IMR-90 (cell line): ENCODE measurements at places on chromosomes 7 and 10. TPM values are rescaled to one million over a fixed set of nuclear protein-coding genes. Genes with fewer than 3 reads are reported as not detected.

Gene TEX47
- polyA plus RNA-seq = not detected in 2 replicates

Gene SPOCK2
- 0.02 TPM in 1 of 2 replicates, not detected in the other for polyA plus RNA-seq

Gene CYP17A1
- not detected in 2 replicates for polyA plus RNA-seq

Gene HOXA2
- polyA plus RNA-seq = 2.4 and 3.9 TPM in 2 replicates

Gene ELFN1
- 5.2 and 7.8 TPM in 2 replicates for polyA plus RNA-seq

Gene CTAGE8
- polyA plus RNA-seq = not detected in 2 replicates

Gene GIMAP2
- not detected in 2 replicates for polyA plus RNA-seq

Gene FAM237B
- not detected in 2 replicates for polyA plus RNA-seq

Gene ZMIZ2
- polyA plus RNA-seq = 22.9 and 24.0 TPM in 2 replicates

Gene ITIH5
- polyA plus RNA-seq = 0.07 TPM in 2 replicates

Gene GBX1
- polyA plus RNA-seq = not detected in 2 replicates

Gene OPALIN
- polyA plus RNA-seq = not detected in 2 replicates

Gene PRR15
- polyA plus RNA-seq = not detected in 2 replicates

Gene TMEM225B
- 0.27 and 0.32 TPM in 2 replicates for polyA plus RNA-seq

Gene FGFBP3
- polyA plus RNA-seq = 0.34 and 0.36 TPM in 2 replicates

Gene LDB3
- polyA plus RNA-seq = 2.6 and 3.2 TPM in 2 replicates

Gene TWIST1
- polyA plus RNA-seq = 36.6 and 42.3 TPM in 2 replicates

Gene GATAD1
- 12.2 and 15.2 TPM in 2 replicates for polyA plus RNA-seq

Gene ZNF316
- 7.2 and 8.8 TPM in 2 replicates for polyA plus RNA-seq

Gene SPDYE2
- polyA plus RNA-seq = not detected in 2 replicates

Gene CALHM1
- polyA plus RNA-seq = not detected in 2 replicates

Gene OR2A12
- polyA plus RNA-seq = not detected in 2 replicates

Gene PCDH15
- not detected in 2 replicates for polyA plus RNA-seq

Gene LEP
- polyA plus RNA-seq = not detected in 2 replicates

Gene HGF
- 14.4 and 16.8 TPM in 2 replicates for polyA plus RNA-seq

Gene BMPER
- 4.6 and 6.2 TPM in 2 replicates for polyA plus RNA-seq

Gene NKX1-2
- polyA plus RNA-seq = not detected in 2 replicates

Gene PNLIPRP1
- polyA plus RNA-seq = not detected in 2 replicates

Gene PAPOLB
- not detected in 2 replicates for polyA plus RNA-seq

Gene AGBL3
- polyA plus RNA-seq = 0.16 and 0.65 TPM in 2 replicates

Gene RET
- polyA plus RNA-seq = 0.10 and 0.26 TPM in 2 replicates

Gene NFE2L3
- polyA plus RNA-seq = 22.8 and 28.0 TPM in 2 replicates

Gene LYZL1
- polyA plus RNA-seq = not detected in 2 replicates

Gene SUN3
- not detected in 2 replicates for polyA plus RNA-seq

Gene OR2A5
- polyA plus RNA-seq = not detected in 2 replicates

Gene C10orf62
- not detected in 2 replicates for polyA plus RNA-seq

Gene MACC1
- not detected in 2 replicates for polyA plus RNA-seq

Gene HOXA5
- 28.1 and 29.4 TPM in 2 replicates for polyA plus RNA-seq

Gene ABCB1
- 0.72 and 0.80 TPM in 2 replicates for polyA plus RNA-seq

Gene SORBS1
- 0.17 and 0.32 TPM in 2 replicates for polyA plus RNA-seq

Gene BAIAP2L1
- 5.8 and 6.0 TPM in 2 replicates for polyA plus RNA-seq

Gene ZNF273
- 1.3 and 1.5 TPM in 2 replicates for polyA plus RNA-seq

Gene ABI1
- 47.8 and 49.6 TPM in 2 replicates for polyA plus RNA-seq

Gene RSPH10B
- polyA plus RNA-seq = not detected in 2 replicates

Gene PTPRE
- polyA plus RNA-seq = 0.26 and 0.34 TPM in 2 replicates
